ENCODE measurements at places on chromosomes 4 and X.

DNA sequence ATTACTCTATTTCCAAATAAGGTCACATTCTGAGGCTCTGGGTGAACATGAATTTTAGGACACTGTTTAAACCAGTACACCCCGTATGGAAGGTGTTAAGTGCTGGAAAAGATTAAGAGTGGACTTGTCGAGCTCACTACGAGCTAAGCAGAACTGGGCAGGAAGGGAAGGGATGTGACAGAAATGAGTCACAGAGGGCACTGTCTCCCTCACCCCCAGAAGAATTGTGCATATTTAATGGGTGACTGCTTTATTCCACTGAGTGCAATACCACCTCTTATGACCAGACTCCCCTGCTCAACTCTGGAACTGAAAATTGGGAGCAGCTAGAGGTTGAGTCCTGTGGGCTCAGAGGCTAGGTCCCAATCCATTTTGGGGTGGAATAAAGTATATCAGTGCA is 187.4 kb upstream of the RPS6KA3 start:
- DNase-seq = no peak

- no peak for DNase-seq
Observed at GRCh38 chr4:6334203-6334887, 64.7 kb downstream of the WFS1 start.

DNA sequence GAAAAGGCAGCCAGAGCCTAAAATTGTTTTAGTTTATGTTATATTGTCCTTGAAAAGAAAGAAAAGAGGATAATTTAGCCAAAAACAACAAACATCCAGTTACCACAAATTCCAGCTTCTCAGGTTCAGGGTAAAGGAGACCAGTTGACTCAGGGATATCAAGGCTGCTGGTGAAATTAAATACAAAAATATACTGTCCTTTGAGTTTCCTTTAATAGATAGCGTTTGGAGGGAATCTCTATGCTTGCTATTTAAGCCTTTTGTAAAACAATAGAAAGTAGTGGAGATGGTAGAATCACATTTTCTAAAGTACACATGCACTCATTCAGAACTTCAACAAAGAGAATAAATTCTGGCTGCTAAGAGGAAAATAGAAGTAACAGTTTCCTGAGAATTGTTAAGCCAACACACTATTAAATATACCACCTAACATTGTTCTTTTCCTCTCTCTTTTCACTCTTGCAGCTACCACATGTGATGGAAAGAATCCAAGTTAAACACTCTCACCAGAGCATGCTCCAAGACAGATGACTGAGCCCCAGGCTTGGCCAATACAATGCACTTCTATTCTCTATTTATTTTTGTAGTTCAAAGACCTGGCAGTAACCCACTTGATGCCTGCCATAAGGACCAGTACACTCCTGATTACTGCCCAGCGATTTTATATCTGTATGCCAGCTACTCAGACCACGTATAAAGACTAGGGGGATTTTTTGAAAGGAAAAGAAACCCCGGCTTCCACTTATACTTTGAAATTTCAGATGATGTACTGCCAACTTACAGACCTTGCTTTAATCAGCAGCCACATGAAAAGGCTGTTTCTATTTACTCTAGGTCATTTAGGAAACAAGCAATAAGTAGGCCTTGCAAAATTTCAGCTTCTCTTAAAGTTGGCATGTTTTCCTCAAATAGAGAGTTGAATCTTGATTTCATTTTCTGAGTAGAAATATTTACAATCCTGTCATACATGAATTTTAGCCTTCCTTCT is 756.9 kb downstream of the FAT4 start:
- no peak for DNase-seq

DNA sequence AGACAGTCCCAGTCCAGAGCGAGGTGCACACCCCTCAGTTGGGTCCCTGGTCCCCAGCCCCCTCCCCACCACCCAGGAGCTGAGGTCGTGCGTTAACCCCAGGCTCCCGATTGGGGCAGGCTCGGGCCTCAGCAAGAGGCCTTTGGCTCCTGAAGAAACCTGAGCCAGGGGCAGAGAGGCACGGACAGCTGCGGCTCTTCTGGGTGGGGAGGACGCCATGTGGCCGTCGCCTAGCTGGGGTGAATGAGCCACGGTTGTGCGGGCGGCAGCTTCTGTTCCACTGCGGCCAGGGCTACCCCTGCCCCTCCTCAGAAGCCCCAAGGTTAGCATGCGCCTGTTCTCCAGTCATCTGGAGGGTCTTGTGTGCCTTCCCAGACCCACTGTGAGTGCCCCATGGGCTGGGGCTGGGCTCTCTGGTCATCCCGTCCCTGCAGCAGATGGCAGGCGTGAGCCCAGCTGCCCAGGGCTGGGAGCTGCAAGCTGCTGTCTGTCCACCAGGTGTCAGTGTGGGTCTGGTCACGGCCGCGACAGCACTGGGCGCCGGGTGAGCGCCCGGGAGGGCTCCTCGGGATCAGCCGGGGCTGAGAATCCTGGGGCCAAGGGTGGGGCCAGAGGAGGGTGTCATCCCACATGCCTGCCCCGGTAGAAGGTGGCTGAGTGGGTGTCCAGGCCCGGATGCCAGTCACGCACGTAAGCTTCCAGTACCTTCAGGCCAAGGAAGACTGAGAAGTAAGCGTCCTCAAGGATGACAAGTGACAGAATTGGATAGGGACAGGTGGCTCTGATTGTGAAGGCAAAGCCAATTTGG is 21.9 kb downstream of the ATP2B3 start:
- peak; percentile 79 for DNase-seq

DNA sequence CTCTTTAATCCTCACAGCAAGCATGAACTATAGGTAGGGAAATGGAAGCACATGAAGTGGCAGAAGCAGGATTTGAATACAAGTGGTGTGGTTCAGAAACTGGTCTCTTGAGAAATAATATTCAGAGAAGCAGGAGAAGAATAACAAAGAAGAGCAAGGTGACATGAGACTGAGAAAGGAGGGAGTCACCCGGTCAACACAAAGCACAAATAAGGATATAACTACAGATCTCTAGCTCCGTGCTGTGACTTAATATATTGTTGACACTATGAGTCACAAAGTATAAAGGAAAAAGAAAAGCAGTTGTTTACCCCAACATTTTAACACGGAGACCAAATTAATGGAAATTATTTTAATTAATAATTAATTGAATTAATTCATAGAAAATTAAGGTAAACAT is 204.5 kb downstream of the CPE start:
- no peak for DNase-seq

- no peak for DNase-seq
Observed at GRCh38 chr4:30959781-30960485, 239.8 kb downstream of the PCDH7 start.

- DNase-seq = no peak
Observed at GRCh38 chr4:8238515-8239053, 31.0 kb upstream of the HTRA3 start.

- no peak for DNase-seq
Observed at GRCh38 chrX:85024044-85024443, 20.4 kb downstream of the APOOL start.

- DNase-seq = no peak
Observed at GRCh38 chr4:36841583-36842326, 402.8 kb upstream of the NWD2 start.

- no peak for DNase-seq
Observed at GRCh38 chrX:153398275-153398960, 2.7 kb downstream of the PNMA6E start.

GRCh38 chrX:110163488-110163887 is 154.4 kb downstream of the AMMECR1 start:
- DNase-seq = no peak

GRCh38 chr4:118587946-118588345 is 97.2 kb upstream of the METTL14 start:
- no peak for DNase-seq

GRCh38 chr4:145490796-145491195 is 9.1 kb downstream of the SMAD1 start:
- DNase-seq = no peak

DNA sequence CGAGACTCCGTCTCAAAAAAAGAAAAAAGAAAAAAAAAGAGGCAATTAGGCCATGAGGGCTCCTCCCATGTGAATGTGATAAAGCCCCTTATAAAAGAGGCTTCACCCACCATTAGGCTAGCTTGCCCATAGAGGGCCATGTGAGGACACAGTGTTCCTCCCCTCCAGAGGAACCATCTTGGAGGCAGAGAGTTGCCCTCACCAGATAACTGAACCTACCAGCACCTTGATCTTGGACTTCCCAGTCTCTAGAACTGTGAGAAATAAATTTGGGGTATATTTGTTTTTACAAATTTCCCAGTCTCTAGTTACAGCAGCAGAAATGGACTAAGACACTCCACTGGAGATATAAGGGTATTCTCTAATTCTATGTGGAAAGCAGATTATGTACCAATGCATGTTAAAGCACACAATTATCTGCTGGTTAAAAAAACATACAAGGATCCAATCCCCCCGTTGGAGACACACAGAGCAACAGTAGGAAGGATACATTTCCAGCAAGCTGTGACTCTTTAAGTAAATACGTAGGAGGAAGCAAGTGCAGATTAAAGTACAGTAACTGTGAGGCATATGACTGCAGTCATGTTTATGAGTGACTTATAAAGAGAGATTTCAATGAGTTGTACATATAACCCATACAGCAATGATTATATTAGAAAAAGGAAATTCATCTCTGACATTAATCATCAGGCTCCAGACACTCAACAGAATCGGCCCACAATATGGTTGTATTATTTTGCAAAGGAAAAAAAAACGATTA is 21.4 kb downstream of the SH3RF1 start:
- DNase-seq = no peak

- no peak for DNase-seq
Observed at GRCh38 chr4:7912826-7913225, 26.8 kb downstream of the AFAP1 start.

- no peak for DNase-seq
Observed at GRCh38 chr4:39655876-39656275, 17.2 kb upstream of the SMIM14 start.

GRCh38 chrX:119206203-119206602 is 29.9 kb upstream of the PGRMC1 start:
- DNase-seq = no peak

DNA sequence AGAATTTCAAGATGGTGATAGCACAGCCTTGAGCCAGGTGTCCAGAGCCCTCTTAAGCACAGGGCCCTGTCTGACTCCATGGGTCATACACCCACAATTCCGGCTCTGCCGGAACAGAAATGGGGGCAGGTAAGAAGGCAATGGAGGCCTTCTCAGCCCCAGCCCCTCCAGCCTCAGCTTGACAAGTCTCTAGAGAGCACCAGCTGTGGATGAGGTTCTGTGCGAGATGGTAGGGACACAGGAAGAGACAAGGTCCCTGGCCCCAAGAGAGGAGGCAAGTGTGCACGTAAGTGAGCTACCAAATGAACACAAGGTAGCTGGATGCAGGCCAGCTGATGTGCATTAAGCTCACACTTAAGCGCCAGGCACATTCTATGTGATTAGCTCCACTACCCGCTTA is 2.4 kb upstream of the PRRG3 start:
- DNase-seq = no peak

GRCh38 chr4:185254434-185254833 is 45.0 kb downstream of the SNX25 start:
- no peak for DNase-seq

- peak; percentile 55 for DNase-seq
Observed at GRCh38 chrX:110414273-110414672, 55.6 kb downstream of the RTL9 start.

GRCh38 chrX:6468706-6469105 is 66.2 kb downstream of the VCX3A start:
- no peak for DNase-seq

GRCh38 chr4:177484613-177485021 is 42.4 kb upstream of the AGA start:
- no peak for DNase-seq

DNA sequence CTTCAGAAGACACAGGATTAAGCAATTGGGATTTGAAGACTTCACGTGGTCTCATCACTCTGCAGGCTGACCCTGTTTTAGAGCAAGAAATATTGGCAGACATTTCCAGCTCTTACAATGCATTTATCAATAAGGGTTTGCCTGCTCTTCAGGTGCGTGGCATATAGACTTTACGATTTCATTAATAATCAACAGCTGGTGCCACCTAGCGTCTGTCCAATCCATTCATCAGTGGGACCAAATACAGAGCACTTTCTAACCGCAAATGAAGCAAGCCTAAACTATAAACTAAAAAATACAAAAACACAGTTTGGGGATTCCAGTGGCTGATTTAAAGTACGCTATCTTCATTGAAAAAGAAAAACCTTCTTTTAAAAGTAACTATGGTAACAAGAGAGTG is 125.4 kb upstream of the DMD start:
- no peak for DNase-seq

GRCh38 chrX:71626576-71626975 is 8.3 kb upstream of the CXCR3 start:
- no peak for DNase-seq

DNA sequence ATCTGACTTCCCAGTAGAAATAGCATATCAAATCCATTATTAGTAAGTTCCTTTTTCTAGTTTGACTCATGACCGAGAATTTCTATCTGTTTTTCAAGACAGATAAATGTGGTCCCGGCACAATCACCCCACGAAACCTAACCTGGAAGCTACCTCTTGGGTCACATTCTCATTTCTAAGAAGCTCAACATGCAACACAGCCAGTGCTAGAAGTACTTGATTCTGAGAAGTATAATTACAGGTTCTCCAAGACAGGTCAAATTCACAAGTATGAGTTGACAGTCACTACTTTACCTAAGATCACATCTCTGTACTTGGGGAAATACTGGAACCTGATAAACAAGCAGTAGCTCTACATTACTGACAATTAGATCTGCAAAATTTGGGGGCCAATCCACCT is 54.0 kb upstream of the PLAC1 start:
- DNase-seq = no peak

DNA sequence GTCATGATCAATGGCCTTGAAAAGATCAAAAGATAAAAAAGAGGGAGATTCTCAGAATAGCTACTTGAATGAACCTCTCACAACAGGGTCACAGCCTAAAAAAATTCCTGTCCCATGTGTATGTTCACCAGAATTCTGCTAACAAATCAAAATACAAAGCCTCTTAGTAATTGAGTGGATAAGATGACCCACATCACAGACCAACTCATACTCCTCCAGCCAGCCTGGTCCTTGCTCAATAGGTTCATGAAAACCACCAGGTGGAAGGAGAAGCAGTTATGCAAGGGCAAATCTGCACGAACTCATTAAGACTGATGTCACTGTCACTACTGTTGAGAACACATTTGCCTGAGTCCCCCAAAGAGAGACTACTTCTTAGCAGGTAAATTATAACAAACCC is 21.5 kb downstream of the WDFY3 start:
- DNase-seq = no peak

- DNase-seq = no peak
Observed at GRCh38 chr4:116118221-116118620, 967.2 kb downstream of the TRAM1L1 start.
